HFFc6 (cell line): ENCODE measurements at places on chromosomes 3 and 15.

DNA sequence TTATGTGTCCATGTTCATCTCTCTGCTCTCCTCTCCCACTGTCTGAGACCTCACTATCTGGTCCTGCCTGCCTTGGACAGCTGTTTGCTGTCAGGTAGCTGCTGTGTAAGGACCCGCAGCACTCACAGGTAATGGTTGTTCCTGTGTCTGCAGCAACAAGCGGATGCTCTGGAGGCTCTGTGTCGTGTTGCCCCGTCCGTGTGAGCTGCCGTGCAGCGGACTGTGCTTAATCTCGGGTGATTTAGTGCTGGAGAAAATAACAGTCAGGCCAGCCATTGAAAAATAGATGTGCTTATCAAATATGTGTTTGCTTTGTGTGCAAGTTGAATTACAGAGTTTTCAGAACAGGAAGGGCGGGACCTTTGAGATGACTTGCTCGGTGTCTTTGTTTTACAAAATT is 121.4 kb downstream of the GABRG3 start:
- H3K4me3 ChIP-seq = no peak overlapping the region
- H3K4me1 ChIP-seq = no peaks in the 10 kb centered on the region
- DNase-seq = no peak
- H3K27me3 ChIP-seq = no peaks in the 10 kb centered on the region

DNA sequence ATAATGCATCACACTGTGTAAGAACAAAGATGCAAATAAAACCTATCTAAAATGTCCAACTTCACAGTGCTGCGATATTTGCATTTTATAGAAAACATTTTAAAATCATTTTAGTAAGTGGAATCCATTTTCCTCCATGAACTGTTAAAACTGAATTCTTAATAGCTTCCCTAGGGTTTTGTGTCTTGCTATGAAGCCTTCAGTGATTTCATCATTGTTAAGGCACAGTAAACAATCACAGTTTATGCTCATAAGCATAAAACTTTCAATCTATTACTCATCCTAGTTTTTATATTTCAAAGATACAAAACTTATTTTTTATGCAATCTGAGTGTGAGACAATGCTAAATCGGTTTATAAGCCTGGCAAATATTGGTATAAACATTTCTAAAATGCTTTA is 509.7 kb downstream of the TUSC7 start:
- H3K27me3 ChIP-seq = peaks cover 6% of the 10 kb centered on the region; the same call in 1 of the 2 replicates
- no peak overlapping the region for H3K27ac ChIP-seq
- H3K4me3 ChIP-seq = no peak overlapping the region
- DNase-seq = no peak
- H3K36me3 ChIP-seq = 0 out of 2 replicates have a peak, but pooled peaks cover 3% of the 10 kb centered on the region

DNA sequence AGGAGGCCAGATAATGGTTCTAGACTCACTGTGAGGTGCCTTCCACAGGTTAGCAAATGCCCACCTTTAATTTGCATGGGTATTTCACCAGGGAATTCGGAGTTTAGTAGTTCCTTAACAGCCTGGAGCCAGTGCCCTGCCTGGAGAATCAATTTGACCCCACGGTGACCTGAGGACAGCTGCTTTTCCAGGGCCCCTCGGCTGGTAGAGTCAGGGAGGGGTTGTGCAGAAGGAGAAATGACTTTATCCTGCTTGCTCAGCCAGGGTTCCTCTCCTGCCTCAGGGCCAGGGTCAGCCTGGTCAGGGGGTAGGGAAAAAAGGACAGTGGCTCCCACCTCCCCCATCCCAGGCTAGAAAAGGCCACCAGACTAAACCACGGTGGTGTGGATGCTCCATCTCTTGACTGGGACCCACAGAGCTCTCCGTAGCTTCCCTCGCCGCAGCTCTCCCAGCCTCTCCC is 12.0 kb downstream of the DLL4 start:
- peaks cover 32% of the 10 kb centered on the region for H3K4me1 ChIP-seq
- H3K27ac ChIP-seq = peak overlapping the region; percentile 94
- DNase-seq = no peak
- no peaks in the 10 kb centered on the region for H3K36me3 ChIP-seq
- H3K27me3 ChIP-seq = peaks cover 1% of the 10 kb centered on the region; the same call in 1 of the 2 replicates

GRCh38 chr3:123090728-123091531 is 24.1 kb downstream of the PDIA5 start:
- no peak for DNase-seq
- no peak overlapping the region for H3K27ac ChIP-seq
- H3K27me3 ChIP-seq = peaks cover under 1% of the 10 kb centered on the region; the same call in 1 of the 2 replicates
- peaks cover 31% of the 10 kb centered on the region for H3K36me3 ChIP-seq
- H3K4me1 ChIP-seq = peaks cover 43% of the 10 kb centered on the region

- H3K27ac ChIP-seq = no peak overlapping the region
- H3K36me3 ChIP-seq = peaks cover 45% of the 10 kb centered on the region
- H3K4me3 ChIP-seq = no peak overlapping the region
- peaks cover 3% of the 10 kb centered on the region for H3K27me3 ChIP-seq
- peaks cover 27% of the 10 kb centered on the region for H3K4me1 ChIP-seq
Measured at GRCh38 chr3:46917257-46917656, 39.7 kb downstream of the PTH1R start.

GRCh38 chr3:158313338-158313927 is 203.5 kb downstream of the RSRC1 start:
- no peak overlapping the region for H3K4me3 ChIP-seq
- H3K36me3 ChIP-seq = no peaks in the 10 kb centered on the region
- H3K27ac ChIP-seq = no peak overlapping the region
- peak; percentile 25 for DNase-seq
- H3K4me1 ChIP-seq = no peaks in the 10 kb centered on the region

GRCh38 chr15:91369823-91370222 is 269.8 kb downstream of the SV2B start:
- no peaks in the 10 kb centered on the region for H3K4me1 ChIP-seq
- no peak overlapping the region for H3K27ac ChIP-seq
- no peaks in the 10 kb centered on the region for H3K36me3 ChIP-seq
- peaks cover 1% of the 10 kb centered on the region; the same call in 1 of the 2 replicates for H3K27me3 ChIP-seq
- no peak overlapping the region for H3K4me3 ChIP-seq

GRCh38 chr3:135097276-135097946 is 302.4 kb downstream of the EPHB1 start:
- no peaks in the 10 kb centered on the region; the same call in none of the 2 replicates for H3K27me3 ChIP-seq
- no peak overlapping the region for H3K4me3 ChIP-seq
- no peaks in the 10 kb centered on the region for H3K4me1 ChIP-seq

GRCh38 chr15:28974142-28974541 is 88.4 kb downstream of the APBA2 start:
- H3K27ac ChIP-seq = no peak overlapping the region
- H3K4me1 ChIP-seq = peaks cover 21% of the 10 kb centered on the region
- no peak overlapping the region for H3K4me3 ChIP-seq
- no peaks in the 10 kb centered on the region for H3K27me3 ChIP-seq
- no peaks in the 10 kb centered on the region for H3K36me3 ChIP-seq
- no peak for DNase-seq

GRCh38 chr3:52280050-52280461 is 1.6 kb upstream of the WDR82 start:
- peaks cover 49% of the 10 kb centered on the region for H3K4me1 ChIP-seq
- peaks cover 19% of the 10 kb centered on the region for H3K36me3 ChIP-seq
- H3K27ac ChIP-seq = peak overlapping the region; percentile 71; the same call in 1 of the 2 replicates
- DNase-seq = no peak
